Right renal cortex interstitium (tissue), 3 donors: ENCODE measurements at places on chromosomes 3 and 15.

GRCh38 chr15:99433026-99433756 is 132.6 kb upstream of the MEF2A start:
- no peak for DNase-seq

GRCh38 chr3:187679638-187680396 is 9.6 kb upstream of the SST start:
- DNase-seq, result no peak

GRCh38 chr15:93779341-93779740 is 452.0 kb upstream of the MCTP2 start:
- DNase-seq, result no peak

- no peak for DNase-seq
Measured at GRCh38 chr3:188687389-188687788, 484.4 kb upstream of the TPRG1 start.

DNA sequence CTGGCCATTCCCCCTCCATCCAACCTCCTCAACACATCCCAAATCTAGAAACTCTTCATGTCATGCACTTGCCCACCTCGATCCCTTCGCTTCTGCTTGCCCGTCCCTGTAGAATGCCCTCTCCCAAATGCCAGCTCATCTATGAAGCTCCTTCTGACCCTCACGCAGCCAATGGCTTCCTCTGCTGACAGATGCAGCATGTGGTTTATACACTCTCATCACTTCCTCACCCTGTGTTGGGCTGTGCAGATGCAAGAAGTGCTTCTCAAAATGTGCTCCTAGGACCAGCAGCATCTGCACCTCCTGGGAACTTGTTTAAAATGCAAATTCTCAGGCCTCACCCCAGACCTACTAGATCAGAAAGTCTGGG is 51.7 kb downstream of the SEMA5B start:
- no peak for DNase-seq

DNA sequence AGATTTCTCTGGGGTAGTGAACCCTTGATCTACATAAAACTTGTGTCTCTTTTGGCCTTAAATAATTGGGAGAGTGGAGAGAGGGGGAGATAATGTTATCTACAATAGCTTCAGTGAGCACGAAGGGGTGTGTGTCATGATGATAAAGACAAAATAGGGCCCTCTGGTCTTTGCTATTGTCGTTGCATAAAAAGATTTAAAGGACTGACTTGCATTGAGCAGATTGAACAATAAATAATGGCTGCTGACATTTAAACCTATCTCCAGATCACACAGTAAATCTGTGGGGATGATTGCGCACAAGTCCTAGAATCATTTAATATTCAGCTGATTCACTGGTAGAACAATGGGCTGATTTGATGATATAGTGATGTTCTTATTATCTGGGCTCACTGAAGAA is 71.3 kb upstream of the GAP43 start:
- no peak for DNase-seq

GRCh38 chr3:152706991-152707713 is 127.8 kb upstream of the P2RY1 start:
- no peak for DNase-seq

DNA sequence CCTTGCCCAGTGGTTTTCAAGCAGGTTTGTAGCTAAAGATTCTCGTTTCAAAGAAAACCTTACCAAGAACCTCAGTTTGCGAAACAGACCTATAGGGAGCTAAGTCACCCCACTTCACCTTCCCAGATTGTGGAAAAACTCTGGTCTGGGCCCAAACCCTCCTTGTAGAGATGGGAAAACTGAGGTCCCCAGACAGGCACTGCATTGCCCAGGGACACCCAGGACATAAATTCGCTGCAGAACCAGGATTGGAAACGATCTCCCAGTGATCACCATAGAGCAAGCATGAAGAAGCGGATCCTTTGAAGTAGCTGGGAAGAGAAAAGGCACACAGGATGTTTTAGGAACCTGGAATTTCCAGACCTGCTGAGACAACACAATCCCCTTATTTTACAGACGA is 85.6 kb upstream of the PIAS1 start:
- no peak for DNase-seq

DNA sequence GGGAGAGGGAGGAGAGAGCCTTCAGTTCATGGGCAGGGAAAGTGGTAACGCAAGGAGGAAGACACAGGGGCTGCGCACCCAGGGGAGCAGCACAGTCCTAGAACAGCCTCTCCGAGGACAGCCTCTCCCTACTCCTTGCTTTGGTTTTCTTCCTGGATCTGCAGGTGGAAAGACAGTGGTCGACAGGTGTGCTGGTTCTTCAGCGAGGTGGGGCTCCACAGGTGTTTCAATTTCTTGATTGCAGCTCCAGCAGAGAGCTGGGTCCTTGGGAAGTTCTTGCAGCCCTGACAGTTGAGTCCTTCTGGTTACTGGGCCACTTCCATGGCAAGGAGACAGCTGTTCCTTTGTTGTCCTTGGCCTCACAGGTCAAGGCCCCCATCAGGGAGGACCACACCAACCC is 220.7 kb upstream of the NR2F2 start:
- no peak for DNase-seq

GRCh38 chr15:60784483-60785254 is 305.7 kb upstream of the ICE2 start:
- DNase-seq, result no peak

GRCh38 chr15:100849021-100849854 is 30.4 kb upstream of the ALDH1A3 start:
- no peak for DNase-seq

GRCh38 chr3:195542698-195543499 is at the start of gene PPP1R2:
PPP1R2 (minus strand) TSS chr3:195543325; CDS start chr3:195543025, 300 bp downstream.
- peak; percentile 81 for DNase-seq

- DNase-seq, result no peak
Measured at GRCh38 chr3:78918361-78919020, 849.3 kb downstream of the ROBO1 start.

DNA sequence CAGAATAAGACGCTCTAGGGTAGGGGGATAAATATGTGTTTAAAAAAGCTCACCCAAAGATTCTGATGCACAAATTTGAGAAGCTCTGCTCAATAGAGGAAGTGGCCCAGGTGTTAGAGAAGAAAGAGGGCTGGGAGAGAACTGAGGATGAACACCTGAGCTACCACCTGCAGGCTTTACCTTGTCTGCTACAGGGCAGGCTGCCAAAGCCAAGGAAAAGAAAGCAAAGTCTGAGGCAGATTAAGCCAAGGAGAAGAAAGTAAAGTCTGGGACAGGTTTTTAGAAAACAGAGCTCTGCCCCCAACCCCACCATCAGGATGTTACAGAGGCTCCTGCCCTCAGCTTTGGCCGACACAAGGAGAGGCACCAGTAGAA is 92.9 kb downstream of the THRB start:
- no peak for DNase-seq
